G401 (cell line): ENCODE measurements at places on chromosomes 5 and 9. TPM values are rescaled to one million over a fixed set of nuclear protein-coding genes. Genes with fewer than 3 reads are reported as not detected.

Gene IRX2
- not detected in 2 replicates for total RNA-seq

Gene EIF4EBP3
- total RNA-seq = 1.3 TPM in 1 of 2 replicates, not detected in the other

Gene LCN15
- total RNA-seq = not detected in 2 replicates

Gene AGXT2
- total RNA-seq = not detected in 2 replicates

Gene TRIM7
- total RNA-seq = 3.9 and 5.1 TPM in 2 replicates

Gene GPR150
- total RNA-seq = not detected in 2 replicates

Gene CCDC171
- 0.55 and 2.4 TPM in 2 replicates for total RNA-seq

Gene SERF1B
- total RNA-seq = 11.7 and 23.1 TPM in 2 replicates

Gene SNX24
- 6.2 and 20.9 TPM in 2 replicates for total RNA-seq

Gene PCDHB14
- 0.27 and 0.55 TPM in 2 replicates for total RNA-seq

Gene SPATA31E1
- not detected in 2 replicates for total RNA-seq

Gene AFAP1L1
- 0.12 and 0.14 TPM in 2 replicates for total RNA-seq

Gene HMCN2
- total RNA-seq = 0.07 TPM in 1 of 2 replicates, not detected in the other

Gene SLC46A2
- total RNA-seq = not detected in 2 replicates

Gene HINT2
- 32.3 and 55.8 TPM in 2 replicates for total RNA-seq

Gene MARVELD2
- not detected in 2 replicates for total RNA-seq

Gene PDE6A
- not detected in 2 replicates for total RNA-seq

Gene RNF208
- total RNA-seq = not detected in 2 replicates

Gene NSUN2
- 46.6 and 65.0 TPM in 2 replicates for total RNA-seq

Gene OTULINL
- 0.25 and 1.7 TPM in 2 replicates for total RNA-seq

Gene PCDHA1
- total RNA-seq = 0.03 TPM in 1 of 2 replicates, not detected in the other

Gene GDNF
- not detected in 2 replicates for total RNA-seq

Gene HTR1A
- total RNA-seq = not detected in 2 replicates

Gene TAF1L
- under 0.01 and 0.03 TPM in 2 replicates for total RNA-seq

Gene GDF9
- 0.12 and 1.3 TPM in 2 replicates for total RNA-seq

Gene INSL4
- not detected in 2 replicates for total RNA-seq

Gene INSYN2B
- total RNA-seq = not detected in 2 replicates

Gene TMOD1
- total RNA-seq = not detected in 2 replicates

Gene SYK
- not detected in 2 replicates for total RNA-seq

Gene SPRY4
- 6.5 and 7.9 TPM in 2 replicates for total RNA-seq

Gene GAPT
- total RNA-seq = not detected in 2 replicates

Gene ST6GALNAC4
- 31.9 and 32.8 TPM in 2 replicates for total RNA-seq

Gene DTWD2
- 4.3 and 11.0 TPM in 2 replicates for total RNA-seq

Gene PDE8B
- total RNA-seq = 0.68 and 5.6 TPM in 2 replicates

Gene KIF12
- total RNA-seq = 0.27 and 1.0 TPM in 2 replicates
